ENCODE measurements at places on chromosomes 12 and 14.

DNA sequence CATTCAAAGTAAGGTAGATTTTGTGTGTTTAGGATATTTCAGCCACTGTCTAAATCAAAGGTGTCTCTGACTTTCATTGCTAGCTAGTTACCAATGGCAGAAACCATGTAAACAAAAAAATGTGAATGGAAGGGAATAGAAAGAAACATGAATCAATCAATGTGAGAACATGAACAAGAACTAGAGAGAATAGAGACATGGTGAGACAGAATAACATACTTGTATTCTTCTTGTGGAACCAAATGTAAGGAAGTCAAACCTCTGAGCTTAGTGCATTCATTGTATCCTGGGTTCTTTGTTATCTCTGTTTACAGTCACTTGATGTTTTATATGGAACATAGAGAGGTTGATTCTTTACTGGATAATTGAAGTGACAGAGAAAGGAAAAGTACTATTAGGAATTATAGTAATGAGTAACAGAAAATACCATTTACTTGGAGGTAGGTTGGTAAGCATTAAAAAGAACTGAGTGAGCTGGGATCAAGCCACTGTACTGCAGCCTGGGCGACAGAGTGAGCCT is 2.6 kb upstream of the WNK1 start:
- DNase-seq = peak; percentile 1

GRCh38 chr14:100504372-100505078 is 82.7 kb downstream of the BEGAIN start:
- DNase-seq = peak; percentile 32

DNA sequence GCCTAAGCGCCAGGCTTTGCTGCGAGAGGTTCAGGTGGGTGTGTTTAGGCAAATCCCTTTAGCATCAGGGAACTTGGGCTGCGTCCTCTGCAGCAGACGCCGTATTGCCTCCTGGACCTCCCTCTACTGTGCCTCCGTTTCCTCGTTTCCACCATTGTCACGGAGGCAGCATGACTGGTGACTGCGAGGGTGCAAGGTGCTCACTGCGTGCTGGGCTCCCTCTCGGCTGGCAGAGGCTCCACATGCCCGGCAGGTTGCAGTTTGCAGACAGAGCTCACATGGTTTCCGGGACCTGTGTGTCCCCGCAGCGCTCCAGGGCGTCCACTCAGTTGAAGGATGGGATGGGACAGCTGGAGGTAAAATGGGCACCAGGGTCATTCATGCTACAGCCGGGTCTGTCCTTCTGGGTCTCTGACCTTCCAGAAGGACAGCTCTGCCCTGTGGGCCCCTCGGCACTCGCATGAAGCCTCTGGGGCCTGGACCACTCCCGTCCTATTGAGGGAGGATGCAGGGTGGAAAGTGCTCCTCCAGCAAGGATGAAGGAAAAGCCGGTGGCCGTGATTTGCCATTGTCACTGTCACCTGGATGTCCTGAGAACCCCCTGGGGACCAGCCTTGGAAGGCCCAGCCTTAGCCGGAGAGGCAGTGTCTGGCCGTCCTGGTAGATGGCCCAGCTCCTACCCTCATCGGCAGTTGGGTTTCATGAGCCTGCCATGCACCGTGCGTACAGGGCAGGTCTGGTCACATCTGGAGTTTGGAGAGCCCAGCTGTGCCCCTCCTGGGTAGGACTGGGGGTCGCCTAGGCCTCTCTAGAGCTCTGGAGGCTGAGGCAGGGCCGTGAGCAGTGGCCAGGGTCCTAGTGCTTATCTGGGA is 146.5 kb downstream of the KIF26A start:
- DNase-seq = no peak

- DNase-seq = no peak
Measured at GRCh38 chr12:12466157-12466556, 96.5 kb downstream of the DUSP16 start.

- DNase-seq = peak; percentile 51
Measured at GRCh38 chr12:92134638-92135274, 10.9 kb downstream of the BTG1 start.

GRCh38 chr12:71688961-71689570 is 3.2 kb downstream of the TMEM19 start:
- no peak for DNase-seq

GRCh38 chr14:87153901-87154300 is 839.1 kb downstream of the GALC start:
- no peak for DNase-seq

DNA sequence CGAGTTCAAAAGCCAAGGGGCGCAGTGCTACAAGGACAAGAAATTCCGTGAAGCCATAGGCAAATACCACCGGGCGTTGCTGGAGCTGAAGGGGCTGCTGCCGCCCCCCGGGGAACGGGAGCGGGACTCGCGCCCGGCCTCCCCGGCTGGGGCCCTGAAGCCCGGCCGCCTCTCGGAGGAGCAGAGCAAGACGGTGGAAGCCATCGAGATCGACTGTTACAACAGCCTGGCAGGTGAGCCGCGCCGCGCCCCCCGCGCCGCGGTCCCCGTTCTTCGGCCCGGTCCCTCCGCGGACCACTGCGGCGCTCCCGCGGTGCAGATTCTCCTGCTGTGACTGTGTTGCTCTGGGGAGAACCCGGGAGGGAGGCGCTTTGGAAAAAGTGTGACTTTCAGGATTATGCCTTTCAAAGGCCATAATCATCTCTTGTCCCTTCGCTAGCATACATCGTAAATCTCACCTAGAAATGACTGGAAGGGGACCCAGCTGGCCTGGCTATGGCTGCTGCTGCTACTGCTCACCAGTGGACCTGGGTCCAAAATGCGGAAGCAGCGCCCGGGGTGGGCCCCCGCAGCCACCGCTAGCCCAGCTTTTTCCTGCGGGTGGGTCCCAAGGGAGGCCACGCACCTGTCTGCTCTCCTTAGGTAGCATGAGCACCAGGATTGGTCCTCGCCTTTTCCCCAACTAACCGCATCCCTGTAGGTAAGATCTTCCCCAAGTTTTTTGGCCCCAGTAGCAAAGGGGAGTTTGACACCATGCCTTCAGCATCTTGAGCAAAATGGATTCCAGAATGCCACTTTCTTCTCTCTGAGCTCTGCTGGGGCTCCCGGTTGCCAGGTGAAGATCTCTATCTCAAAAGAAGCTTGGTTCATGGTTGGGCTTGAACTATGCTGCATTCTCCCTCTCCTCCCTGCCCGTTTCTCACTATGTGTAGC is 853 bp downstream of the TTC9 start:
- DNase-seq = peak; percentile 37

DNA sequence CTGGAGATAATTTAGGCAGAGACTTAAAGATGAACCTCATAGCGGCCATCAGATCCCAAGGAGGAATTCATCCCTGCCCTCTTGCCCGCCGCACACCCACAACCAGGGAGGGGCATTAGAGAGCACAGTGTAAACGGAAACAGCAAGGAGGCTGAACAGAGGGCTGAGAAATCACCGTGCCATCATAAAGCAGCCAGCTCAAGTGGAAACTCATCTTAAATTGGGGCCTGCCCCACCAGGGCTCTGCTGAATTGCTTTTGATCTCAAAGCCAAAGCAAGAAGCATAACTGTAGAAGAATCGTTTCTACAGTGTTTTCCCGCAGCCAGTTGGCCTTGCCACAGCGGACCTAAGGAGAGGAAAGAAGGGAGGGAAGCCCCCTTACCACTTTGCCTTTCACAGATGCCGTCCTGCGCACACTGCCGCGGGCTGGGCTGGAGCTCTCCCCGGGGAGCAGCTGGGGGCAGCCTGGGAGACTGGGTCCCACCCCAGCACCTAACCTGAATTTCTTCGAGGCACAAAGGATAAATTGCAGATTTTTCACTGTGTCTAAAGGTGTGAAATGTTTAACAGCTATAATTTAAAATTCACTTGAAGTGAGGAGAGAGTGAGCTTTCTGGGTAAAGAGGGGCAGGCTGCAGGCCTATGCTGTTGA is 51.8 kb upstream of the MMP17 start:
- no peak for DNase-seq

- no peak for DNase-seq
Measured at GRCh38 chr12:3951380-3952135, 78.4 kb upstream of the PARP11 start.

GRCh38 chr14:104882325-104882973 is 17.4 kb downstream of the CEP170B start:
- DNase-seq = peak; percentile 83

GRCh38 chr12:30806989-30807694 is 52.4 kb upstream of the CAPRIN2 start:
- DNase-seq = peak; percentile 65

DNA sequence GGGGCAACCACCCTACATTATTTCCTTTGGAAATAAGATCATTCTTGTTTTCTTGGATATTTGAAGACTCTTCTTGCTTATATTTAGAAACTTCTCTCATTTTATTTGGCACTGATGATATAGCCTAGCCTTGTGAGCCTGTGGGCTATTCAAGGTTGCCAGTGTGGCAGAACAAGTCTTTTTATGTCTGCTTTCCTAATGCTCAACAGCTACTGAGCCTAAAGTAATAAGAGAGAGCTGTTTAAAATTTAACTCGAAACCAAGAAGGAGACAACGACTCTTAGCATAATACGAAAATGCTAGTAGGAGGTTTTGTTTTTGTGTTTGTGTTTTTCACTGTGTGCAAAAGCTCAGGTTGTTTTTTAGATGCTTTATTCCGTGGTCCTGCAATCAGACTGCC is 104.0 kb upstream of the CPM start:
- no peak for DNase-seq

GRCh38 chr12:104473374-104473983 is 16.7 kb downstream of the CHST11 start:
- no peak for DNase-seq

DNA sequence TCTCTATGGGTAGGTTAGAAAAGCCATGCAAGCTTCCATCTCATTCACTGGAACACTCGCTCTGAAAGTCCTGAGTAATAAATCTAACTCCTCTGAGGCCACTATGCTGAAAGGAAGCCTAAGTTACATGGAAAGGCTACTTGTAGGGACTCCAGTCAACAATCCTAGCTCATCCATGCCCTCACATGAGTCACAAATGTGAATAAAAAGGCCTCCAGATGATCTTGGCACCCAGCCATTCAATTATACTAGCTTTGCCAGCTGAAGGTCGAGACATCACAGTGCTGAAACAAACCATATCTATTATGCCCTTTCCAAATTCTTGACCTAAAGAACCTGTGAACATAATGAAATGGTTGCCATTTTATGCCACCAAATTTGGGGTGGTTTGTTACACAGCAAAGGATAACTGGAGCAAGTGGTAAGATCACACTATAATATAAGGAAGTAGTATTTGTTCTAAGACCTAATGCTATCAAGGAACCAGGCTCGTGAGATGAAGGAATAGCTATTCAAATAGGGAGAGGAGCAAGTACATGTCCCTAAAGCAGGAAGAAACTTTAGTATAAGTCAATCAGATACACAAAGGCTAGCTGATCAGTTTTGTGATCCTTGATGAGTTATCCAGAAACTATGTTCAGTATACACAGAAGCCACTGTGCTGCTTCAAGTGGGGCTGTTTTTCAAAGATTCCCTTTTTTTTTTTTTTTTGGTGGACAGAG is 142.1 kb downstream of the MED13L start:
- DNase-seq = peak; percentile 89

GRCh38 chr12:46547421-46548354 is 175.1 kb upstream of the SLC38A2 start:
- peak; percentile 52 for DNase-seq

DNA sequence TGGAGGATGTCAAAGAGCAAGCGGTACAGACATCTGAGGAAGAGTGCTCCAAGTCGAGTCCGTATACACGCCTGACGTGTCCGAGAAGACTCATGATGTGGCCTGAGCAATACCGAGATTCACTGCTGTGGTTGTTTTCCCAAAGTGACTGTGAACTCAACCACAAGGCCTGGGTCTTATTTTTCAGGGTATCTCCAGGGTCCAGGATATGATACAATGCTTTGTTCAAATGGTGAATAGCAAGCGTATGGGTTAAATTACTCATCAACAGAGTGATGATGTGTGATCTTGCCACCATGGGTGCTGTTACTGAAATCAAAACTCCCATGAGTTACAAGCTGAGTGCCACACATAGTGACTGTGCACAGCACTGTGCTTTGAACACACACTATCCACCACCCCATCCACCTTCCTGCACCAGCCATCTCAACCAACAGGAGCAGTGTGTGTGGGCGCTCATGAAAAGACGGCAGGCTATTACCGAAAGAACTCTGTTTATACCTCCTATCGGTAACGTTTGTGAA is 109.6 kb downstream of the BCAT1 start:
- DNase-seq = no peak

DNA sequence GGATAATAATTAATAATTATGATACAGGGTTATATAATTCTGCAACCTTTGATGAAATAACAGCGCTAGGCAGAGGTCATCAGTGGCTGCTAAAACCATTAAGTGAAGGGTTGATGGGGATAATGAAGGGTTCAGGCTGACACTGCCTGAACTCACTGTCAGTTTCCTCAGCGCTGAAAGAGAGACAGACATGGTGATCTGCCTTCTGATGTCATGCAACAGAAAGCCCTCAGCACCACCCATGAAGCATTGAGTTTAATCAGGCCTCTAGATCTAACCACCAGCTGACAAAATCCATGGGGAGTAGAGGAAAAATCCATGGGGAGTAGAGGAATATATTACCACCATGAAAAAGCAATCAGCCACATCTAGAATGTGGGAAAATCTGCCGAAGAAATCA is 107.6 kb downstream of the PTPRB start:
- no peak for DNase-seq

DNA sequence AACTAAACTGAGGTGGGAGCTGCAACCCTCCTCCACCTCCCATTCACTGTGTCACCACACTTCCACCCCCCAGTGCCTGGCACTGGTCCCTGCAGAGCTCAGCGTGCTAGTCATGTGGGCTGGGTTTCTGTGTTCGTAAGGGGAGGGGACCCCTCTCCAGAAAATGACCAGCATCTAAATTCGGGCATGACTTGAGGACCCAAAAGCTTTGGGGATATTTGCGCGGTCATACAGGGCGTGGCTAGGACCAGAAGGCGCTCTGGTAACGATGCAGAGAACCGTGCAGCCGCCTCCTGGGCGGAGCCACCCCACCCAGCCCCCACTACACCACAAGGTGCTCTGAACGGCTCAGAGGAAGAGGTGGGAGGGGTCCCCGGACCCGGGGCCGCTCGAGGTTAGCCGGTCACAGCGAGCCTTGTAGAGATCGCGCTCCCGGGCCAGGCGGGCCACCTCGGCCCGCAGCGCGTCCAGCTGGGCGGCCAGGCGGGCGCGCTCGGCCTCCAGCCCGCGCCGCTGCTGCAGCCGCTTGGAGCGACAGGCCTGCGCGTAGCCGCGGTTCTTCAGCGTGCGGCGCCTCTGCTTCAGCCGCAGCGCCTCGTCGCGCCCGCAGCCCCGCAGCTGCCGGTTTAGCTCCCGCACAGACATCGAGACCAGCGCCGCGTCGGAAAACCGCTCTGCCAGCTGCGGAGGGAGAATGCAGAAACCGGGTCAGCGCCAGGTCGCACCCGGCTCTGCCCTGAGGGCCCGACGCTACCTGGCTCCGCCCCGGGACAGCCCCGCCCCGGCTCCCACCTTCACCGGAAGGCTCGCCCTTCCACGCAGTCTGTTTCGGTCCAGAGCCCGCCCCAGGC is 9.8 kb downstream of the CPNE6 start:
- peak; percentile 35 for DNase-seq

Measured in kidney tubule cell (primary cell).